ENCODE measurements at places on chromosomes 6 and 20.
A peak's percentile ranks its signal among the peaks of the same experiment; 100 is the strongest.

DNA sequence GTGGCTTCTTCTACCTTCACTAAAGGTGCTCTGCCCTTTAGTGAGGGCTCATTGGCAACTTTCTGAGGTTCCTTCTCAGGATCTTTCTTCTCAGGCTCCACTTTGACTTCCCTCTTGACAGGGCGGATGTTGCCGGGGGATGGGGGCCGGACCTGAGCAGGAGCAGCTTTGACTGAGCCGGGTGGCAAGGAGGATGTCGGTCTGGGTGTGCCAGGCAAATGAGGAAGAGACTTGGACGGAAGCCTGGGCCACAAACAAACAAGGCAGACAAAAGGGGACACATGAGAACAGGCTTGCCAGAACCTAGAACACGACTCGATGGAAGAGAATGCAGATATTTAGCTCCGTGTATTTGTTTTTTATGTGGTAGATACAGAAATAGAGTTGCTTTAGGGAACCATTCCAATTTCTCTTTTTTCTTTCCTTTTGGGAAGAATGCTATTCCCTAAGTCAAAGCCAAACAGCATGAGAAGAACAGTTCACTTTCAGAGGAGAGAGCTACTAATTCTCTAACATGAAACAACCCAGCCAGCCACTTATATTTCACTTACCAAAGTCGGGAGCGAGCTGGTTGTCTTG lies 76.2 kb upstream of the BCLAF1 start:
- DNase-seq, result peak; percentile 16

DNA sequence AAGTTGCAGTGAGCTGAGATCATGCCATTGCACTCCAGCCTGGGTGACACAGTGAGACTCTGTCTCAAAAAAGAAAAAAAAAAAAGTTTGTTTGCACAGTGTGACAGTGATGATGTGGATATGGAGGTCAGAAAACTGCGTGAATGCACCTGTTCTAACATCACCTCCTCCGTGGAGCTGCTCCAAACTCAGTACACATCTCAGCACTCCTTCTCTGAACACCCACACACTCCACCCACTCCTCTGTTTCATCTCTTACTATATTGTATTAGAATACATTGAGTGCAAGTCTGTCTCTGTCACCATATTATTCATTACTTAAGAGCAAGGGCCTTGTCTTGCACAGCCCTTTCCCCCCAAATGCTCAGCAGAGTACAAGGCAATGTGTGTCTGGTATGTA lies 51.5 kb upstream of the ENPP4 start:
- no peak for DNase-seq

DNA sequence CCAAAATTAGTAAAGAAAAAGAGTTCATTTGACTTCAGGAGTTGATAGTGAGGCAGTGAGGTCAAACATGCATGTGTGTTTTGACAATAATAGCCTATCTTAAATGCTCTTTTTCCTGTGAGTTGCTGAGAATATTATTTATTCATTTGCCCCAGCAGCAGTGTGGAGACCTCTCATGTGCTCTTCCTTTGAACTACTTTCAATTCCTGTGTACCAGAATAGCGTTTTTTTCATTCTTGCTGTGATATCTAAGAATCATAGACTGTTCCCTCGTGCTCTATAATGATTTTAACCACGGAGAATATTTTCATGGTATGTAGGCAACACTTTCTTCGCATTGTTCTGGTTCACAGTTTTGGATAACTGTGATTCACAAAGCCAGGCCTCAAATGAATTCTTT lies 5.2 kb downstream of the CDYL start:
- DNase-seq, result no peak

DNA sequence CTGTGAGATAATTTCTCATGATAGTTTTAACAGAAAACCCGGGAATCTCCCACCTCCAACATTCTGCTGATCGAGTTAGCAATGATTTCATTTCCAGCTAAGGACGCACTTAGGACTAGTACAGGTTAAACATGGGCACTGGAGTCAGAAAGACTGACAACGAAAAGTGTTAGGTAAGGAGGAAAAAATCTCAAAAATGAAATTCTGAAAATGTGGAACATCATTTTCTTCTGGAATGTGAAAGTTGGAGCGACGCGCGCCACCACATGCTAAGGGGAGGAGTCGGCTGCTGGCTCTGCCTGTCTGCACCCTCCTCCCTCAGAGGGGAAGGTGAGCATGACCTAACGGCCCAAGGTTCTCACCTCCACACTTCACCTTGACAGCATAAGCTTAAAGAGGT lies 221.6 kb upstream of the KCNG1 start:
- DNase-seq, result no peak

DNA sequence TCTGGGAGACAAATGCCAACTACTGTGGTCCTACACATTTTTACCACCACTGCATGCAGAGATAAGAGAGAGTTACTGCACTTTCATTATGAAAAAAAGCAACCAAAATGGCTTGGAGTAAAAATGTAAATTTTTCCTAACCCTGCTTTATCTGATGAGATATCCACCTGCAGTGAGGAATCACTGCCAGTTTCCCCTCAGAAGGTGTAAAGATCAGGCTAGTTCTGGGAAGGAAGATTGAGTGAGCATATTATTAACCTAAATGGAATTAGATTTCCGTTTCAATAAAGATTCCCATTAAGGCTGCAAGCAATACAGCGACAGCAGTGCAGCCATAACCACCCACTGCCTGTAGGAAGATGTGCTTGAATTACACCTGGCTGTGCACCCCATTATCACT lies 84.9 kb downstream of the QRSL1 start:
- no peak for DNase-seq

DNA sequence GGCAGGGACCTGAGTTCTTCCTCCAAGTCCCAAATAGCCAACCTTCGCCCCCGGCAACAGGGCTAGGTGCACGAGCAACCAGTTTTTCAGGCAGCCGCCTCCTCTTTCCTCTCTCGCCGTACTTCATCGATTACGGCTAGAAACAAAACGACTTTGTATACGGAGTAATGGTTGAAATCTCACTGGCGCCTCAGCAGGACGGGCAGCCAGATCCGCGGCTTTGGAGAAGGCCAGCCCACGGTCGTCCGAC lies 333 bp upstream of the SMIM13 start:
- no peak for DNase-seq

DNA sequence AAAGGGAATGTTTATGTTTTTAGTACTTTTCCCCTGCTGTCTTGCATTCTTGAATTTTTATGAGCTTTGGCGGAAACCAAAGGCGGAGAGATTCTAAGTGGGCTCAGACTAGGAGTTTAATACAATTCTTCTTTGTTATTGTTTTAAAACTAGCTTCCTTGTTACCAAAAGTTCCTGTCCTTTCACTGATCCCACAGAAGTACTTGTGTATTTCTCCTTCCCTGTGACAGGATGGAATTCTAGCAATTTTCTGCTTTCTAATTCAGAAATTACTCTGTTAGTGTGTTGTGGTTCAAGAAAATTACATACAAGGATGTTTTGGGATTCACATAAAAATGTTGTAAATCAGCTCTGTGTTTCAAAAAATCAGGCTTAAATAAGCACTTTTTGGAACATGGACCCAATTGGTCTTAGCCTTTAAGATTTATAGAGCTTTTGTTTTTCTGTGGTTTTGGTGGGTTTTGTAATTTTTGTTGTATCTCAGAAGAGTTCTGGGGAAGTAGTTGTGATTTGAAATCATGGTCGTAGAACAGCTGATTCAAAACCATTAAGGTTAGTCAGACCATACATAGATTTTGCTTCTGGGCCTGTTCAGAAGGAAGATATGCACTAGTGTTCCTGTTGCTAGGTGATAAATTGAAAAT lies 17.6 kb upstream of the CTAGE9 start:
- peak; percentile 53 for DNase-seq

GRCh38 chr20:54100563-54100962 lies 30.2 kb upstream of the BCAS1 start:
- DNase-seq, result no peak

GRCh38 chr6:156848533-156848932 lies 71.4 kb downstream of the ARID1B start:
- DNase-seq, result peak; percentile 79

- DNase-seq, result no peak
Measured at GRCh38 chr6:116514111-116514510, 2.7 kb downstream of the CALHM5 start.

- DNase-seq, result no peak
Measured at GRCh38 chr6:11722805-11723631, 55.6 kb downstream of the ADTRP start.

- peak; percentile 93 for DNase-seq
Measured at GRCh38 chr6:43143235-43144128, 27.6 kb upstream of the SRF start.

- DNase-seq, result peak; percentile 43
Measured at GRCh38 chr20:10970109-10970508, 296.3 kb upstream of the JAG1 start.

DNA sequence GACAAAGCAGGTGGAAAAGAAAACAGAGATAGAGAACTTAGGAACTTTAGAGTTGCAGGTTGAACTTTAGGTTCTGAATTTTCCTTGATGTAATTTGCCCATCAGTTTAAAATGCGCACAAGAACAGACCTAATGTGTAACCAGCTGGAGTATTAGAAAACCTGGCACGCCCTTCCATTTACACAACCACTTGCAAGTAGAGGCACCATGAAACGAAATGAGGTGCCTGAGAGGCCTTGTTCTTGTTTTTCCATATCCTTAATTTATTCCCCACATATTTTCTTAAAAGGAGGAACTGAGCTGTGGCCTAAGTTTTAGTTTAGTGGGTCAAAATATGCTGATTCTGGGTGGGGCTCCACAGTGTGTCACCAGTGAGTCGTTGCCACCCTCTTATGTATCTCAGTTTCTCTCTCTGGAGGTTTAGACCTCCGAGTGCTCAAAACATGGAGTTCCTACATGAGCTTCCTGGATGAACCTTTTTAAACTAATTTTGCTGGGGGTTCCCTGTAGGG lies 17.2 kb upstream of the IL22RA2 start:
- no peak for DNase-seq

DNA sequence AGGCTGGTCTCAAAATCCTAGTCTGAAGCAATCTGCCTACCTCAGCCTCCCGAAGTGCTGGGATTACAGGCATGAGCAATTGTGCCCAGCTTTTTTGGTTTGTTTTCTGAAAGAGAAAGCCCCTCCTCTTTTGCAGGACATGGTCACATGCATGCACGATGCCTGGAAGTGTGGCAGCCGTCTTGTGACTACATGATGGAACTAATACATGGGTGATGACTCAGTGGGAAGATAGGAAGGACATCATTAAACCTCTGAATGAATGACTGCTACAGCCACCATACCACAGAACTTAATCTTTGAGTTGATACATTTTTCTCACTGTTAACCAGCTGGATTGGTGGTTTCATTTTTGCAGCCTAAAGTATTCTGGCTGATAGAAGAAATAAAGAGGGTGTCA lies 13.4 kb upstream of the CTNNBL1 start:
- peak; percentile 47 for DNase-seq

DNA sequence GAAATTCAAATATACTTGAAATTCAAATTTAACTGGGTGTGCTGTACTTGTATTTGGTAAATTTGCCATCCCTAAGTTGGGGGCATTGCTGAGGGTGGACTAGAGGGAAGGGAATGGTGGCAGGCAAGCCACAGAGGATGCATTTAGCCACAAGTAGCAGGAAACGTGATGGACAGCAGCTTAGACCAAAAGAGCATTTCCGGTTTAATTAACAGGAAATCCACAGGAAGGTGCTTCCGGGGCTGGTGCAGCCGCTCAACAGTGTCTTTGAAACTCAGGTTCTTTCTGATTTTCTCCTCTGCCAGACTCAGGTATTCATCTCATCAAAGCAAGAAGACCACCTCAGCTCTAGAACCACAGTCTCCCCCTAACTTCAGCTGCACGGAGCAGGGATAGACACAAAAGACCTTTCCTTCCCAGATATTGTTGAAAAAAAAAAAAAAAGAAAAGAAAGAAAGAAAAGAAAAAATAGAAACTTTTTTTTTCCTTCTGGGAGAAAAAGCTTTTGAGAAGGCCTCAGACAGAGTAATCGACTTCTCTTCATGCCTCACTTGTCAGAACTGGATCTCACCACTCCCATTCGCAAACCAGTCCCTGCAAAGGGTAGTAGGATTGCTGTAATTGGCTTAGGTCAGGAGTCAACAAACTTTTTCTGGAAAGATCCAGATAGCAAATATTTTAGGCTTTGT lies 8.0 kb upstream of the BCAS1 start:
- no peak for DNase-seq

- no peak for DNase-seq
Measured at GRCh38 chr6:110114004-110114403, 65.5 kb downstream of the WASF1 start.

DNA sequence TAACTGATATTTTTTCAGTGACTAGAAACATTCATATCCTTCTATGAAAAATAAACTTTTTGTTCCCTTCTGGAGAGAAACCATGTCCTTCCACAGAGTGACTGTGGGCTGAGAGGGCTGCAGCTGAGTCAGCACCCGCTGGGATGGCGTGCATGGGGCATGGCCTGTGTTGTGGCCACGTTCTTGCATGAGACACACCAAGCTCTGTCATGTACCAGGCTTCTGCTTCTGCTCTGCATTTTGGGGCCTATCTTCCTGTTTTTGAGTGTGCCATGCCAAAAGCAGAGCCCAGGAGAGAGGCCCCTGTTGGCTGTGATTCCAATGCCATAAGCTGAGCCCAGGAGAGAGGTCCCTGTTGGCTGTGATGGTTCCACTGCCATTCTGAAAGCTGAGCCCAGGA lies 10.8 kb downstream of the APMAP start:
- DNase-seq, result no peak

GRCh38 chr6:154579485-154579884 lies 69.0 kb upstream of the CNKSR3 start:
- peak; percentile 6 for DNase-seq

- peak; percentile 35 for DNase-seq
Measured at GRCh38 chr20:14142171-14142570, 146.9 kb downstream of the MACROD2 start.

DNA sequence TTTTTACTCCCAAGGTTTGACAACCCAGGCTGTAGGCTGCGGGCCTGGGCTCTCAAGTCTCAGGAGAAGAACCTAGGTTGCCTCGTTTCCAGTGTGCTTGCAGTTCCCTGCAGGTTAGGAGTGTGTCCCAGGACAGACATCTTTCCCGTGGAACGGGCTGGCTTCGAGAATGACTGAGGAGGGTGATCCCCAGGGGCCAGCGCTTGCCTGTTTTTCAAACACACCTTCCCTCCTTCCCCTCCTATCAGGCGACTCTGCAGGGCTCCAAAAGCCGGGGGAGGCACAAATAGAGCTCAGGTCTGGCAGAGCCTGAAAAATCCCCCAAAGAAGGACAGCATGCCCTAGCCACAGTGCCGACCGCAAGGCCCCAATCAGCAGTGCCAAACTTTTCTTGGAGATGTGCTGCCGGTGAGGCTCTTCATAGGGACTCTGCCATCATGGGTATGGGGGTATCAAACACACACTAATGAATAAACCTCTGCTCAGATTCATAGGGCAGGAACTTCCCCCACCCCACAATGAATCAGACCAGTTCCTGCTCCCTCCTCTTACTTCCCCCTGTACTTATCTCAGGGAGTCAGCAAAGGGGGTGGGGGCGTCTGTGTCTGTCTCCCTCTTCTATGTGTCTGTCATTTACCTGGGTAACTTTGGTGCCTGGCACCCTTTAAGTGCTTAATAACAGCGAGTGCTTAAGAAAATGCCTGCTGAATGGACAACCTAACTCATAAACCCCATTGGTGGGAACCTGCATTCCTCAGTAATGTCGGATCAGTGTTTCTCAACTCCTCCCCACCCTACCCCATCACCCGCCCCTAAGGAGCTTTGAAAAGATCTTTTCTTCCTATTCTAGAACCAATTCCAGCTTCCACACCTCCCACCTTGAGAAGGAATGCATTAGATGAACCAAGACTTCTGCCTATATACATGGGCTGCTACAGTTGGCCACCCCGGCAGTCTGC lies 1.6 kb downstream of the KCNG1 start:
- DNase-seq, result peak; percentile 58

- no peak for DNase-seq
Measured at GRCh38 chr6:169898788-169899480, 147.5 kb downstream of the ERMARD start.
